Right atrium auricular region (tissue), 2 donors: ENCODE measurements at places on chromosomes 6 and 20. TPM values are rescaled to one million over a fixed set of nuclear protein-coding genes. Genes with fewer than 3 reads are reported as not detected.

DNA sequence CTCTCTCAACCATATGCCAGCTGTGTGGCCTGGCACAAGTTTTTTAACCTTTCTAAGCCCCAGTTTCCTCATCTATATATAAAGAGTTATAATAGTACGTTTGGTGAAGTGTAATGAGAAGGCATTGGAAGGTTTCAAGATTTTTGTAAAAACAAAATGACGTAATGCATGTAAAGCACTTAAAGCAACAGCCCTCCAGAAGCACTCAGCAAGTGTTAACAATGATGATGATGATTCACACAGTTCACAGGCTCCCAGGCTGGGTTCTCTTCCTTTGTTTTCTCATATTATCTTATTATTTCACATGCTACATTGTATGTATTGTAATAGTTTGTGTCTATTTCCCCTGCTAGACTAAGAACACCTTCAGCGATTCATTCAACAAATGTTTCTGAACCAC lies 6.2 kb downstream of the CEP250 start:
- H3K36me3 ChIP-seq: peaks cover 31% of the 10 kb centered on the region
- no peak for DNase-seq
- no peak overlapping the region for H3K4me3 ChIP-seq
- no peak overlapping the region for H3K27ac ChIP-seq

C20orf204 gene
- total RNA-seq: 0.35 TPM

DNA sequence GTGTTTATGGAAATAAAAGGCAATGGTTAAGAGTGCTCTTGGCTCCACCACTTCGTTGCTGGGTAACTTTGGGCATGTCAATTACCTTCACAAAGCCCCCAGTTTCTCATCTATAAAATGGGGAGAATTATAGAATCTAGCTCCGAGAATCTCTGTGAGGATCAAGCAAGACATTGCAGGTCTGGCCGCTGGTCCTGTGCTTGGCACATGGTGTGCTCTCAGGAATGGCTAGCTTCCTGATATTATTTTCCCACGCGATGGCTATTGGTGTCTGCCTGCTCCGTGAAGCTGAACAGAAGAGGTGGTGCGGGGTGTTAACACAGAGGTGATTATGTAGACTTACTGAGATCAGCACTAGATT lies 57.0 kb downstream of the NOX3 start:
- H3K27ac ChIP-seq: no peak overlapping the region
- no peaks in the 10 kb centered on the region for H3K36me3 ChIP-seq
- no peaks in the 10 kb centered on the region for H3K4me1 ChIP-seq
- H3K4me3 ChIP-seq: no peak overlapping the region
- no peaks in the 10 kb centered on the region for H3K27me3 ChIP-seq
- no peak for DNase-seq

- H3K27me3 ChIP-seq: no peaks in the 10 kb centered on the region
- no peaks in the 10 kb centered on the region for H3K36me3 ChIP-seq
- no peak overlapping the region for H3K27ac ChIP-seq
- no peaks in the 10 kb centered on the region for H3K4me1 ChIP-seq
- H3K4me3 ChIP-seq: no peak overlapping the region
- no peak for DNase-seq
These were observed 39.3 kb upstream of the KHDC1 start for GRCh38 chr6:73302339-73302738.

- H3K36me3 ChIP-seq: no peaks in the 10 kb centered on the region
- H3K4me3 ChIP-seq: no peak overlapping the region
- no peaks in the 10 kb centered on the region for H3K4me1 ChIP-seq
- H3K27me3 ChIP-seq: no peaks in the 10 kb centered on the region
- H3K27ac ChIP-seq: no peak overlapping the region
These were observed 19.7 kb downstream of the NINL start for GRCh38 chr20:25565578-25566157.

VEGFA gene
- 132 TPM for total RNA-seq
